Inflammatory macrophage treated with lipopolysaccharide for 4 hours (primary cell): ENCODE measurements at places on chromosomes 3 and 15.

DNA sequence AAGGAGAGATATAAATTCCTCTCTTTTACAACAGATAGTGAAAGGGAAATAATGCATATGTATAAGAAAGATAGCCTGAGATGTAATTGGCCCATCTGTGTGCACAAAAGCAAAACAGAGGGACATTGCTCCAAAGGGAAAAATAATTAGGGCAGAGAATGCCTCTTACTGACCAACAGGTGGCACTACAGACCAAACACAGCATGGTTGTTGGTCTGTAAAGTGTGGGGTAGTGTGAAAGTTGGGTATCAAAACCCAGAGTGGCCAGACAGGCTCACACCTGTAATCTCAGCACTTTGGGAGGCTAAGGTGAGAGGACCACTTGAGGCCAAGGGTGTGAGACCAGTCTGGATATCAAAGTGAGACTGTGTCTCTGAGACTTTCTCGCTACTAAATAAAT, 4.5 kb upstream of the TLNRD1 start:
- DNase-seq: peak; percentile 42

DNA sequence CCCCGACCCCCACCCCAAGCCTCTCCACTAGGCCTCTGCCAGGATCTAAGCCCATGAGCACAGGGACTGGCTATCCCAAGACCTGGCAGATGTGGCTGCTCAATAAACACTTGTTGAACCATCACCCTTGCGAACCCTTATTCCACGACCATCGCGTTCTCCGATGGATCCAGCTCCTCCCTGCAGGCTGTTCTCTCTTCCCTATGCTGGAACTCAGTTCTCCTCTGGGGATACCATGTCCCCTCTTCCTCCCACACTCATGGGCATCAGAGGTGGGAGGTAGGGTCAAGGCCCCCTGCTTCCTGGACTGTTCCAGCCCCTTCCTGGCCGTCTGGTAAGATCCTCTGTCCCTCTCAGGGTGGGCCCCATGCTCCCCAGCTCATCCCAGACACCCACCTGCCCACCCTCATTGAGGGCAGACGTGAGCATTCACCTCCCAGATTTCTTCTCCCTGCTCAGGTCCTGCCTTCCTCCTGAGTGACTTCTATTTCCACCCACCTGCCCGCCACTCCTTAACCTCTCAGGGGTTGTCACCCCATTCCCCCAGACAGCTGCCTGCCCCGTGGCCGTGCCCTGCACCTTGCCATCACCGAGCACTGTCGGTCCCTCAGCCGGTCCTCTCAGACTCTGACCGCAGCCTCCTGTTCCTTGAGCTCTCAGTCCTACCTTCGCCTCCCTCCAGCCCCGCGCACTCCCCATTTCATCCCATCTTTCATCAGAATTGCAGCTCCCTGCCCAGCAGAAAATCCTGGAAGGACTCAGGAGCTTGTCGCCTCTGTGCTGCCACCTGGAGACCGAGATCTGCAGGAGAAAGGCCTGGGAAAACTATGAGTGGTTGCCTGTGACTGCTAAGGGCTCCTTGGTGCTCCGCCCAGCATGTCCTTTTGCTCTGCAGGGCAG, 42.0 kb downstream of the PML start:
- no peak for DNase-seq

- no peak for DNase-seq
Observed at GRCh38 chr3:149560001-149560400, 85.5 kb downstream of the TM4SF4 start.

- DNase-seq: no peak
Observed at GRCh38 chr3:30186741-30187219, 419.6 kb upstream of the TGFBR2 start.

- peak; percentile 71 for DNase-seq
Observed at GRCh38 chr3:101513419-101513986, 491 bp upstream of the SENP7 start.

- DNase-seq: no peak
Observed at GRCh38 chr3:151201051-151201730, 1.8 kb downstream of the GPR171 start.

DNA sequence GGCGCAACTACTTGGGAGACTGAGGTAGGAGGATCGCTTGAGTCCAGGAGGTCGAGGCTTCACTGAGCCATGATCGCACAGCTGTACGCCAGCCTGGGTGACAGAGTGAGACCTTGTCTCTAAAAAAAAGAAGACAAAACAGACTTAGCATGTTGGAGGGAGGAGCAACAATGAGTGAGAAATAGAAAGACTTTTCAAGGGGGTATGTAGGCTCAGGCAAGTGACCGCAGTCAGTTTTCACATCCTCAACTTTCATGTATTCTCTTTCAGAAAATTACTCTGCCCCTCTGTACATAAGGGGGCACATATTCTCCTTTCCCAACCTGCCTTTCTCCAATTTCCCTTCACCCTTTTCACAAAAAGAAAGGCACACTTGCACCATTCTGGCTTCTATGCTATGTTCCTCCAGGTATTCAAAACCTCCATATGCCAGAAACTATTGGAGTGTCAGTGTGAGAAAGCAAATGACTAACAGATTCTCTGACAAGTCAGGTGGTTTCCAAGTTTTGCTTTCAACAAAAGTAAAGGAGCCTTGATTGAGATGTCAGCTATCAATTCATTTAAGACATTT, 7.6 kb downstream of the NSUN3 start:
- no peak for DNase-seq

GRCh38 chr15:35305946-35306345, 220.9 kb upstream of the NANOGP8 start:
- DNase-seq: no peak

- no peak for DNase-seq
Observed at GRCh38 chr3:169662843-169663160, 710 bp downstream of the MECOM start.

GRCh38 chr15:81002009-81002330, 1.2 kb downstream of the TLNRD1 start:
- no peak for DNase-seq

GRCh38 chr15:61467823-61468222, 238.7 kb upstream of the RORA start:
- no peak for DNase-seq

DNA sequence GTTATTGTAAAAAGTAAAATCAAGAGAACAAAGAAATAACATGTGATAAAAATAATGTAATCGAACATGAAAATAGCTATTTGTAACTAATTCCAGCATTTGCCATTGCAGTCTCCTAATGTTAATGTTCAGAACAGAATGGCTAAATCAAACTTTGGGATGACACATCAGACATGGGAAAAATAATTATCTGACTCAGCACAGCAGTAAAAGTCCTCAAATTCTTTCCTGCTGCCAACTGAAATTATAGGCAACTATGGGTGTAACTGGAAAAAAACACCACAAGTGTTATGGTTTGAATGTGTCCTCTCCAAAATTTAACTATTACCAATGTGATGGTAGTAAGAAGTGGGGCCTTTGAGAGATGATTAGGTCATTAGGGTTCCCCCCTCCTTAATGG, 446.7 kb downstream of the C3orf38 start:
- DNase-seq: no peak

- DNase-seq: no peak
Observed at GRCh38 chr3:153669527-153669926, 451.7 kb upstream of the ARHGEF26 start.

- no peak for DNase-seq
Observed at GRCh38 chr3:71497367-71497897, 86.1 kb downstream of the FOXP1 start.

DNA sequence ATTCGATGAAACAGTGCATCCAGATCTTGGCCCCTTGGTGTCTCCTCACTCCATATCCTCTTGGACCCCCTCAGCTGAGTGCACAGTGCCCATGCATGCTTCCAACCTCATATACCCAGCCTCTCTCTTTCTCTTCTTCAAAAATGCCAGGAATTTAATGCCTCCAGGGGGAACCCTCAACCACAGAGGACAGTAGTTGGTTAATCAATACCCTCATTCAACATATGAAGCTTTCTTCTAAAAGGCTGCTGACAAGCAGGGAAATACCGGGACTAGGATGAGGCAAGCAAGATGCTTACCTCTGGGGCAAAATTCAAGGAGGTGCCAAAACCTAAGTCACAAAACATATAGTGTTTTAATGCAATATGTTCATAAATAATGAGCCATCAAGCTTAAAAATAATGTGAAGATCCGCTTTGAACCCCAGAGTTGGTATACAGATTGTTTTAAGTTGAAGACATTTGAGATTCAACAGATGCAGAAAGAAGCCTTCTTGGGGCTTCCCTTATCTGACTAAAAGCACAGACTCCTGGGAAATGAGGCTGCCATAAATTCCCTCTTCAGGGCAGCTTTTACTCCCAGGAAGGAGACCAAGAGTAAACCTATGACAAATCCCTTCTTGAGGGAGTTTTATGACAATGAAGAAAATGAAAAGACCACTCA, 48.2 kb upstream of the FHIT start:
- no peak for DNase-seq

DNA sequence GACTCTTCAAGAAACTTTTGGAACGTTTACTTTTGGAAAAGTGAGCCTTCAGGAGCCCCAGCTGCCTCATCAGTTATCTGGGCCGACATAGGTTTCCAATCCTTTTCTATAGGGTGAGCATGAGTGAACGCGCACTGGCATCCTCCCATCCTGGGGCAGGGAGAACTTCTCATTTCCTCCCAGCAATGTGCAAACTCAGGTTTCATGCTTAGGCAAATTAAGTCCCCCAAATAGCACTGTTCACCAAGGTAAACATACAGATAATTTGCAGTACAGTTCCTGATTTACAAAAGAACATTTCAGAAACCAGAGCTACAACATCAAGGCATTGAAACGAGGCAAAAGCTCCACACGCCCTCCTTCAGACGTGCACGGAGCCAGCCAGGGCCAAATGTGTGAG, 333.5 kb upstream of the NR2E3 start:
- no peak for DNase-seq

- no peak for DNase-seq
Observed at GRCh38 chr3:65614585-65614984, 424.1 kb downstream of the MAGI1 start.

DNA sequence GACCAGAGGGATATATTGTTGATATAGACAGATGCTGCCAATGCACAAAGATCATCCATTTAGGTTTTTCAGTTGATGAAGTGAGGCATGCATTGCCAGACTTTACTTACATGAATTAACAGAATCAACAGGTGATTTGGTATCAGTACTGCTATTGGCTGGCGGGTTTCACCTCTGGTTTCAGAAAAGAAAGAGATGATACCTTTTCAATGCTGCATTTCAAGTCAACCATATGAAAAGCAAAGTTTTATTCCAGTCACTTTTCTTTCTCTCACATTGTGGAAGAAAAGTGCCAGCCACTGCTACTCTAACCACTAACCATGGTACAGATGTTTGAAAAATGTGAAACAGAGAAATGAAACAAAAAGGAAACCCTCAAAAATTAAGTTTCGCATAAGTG, 289.1 kb downstream of the TIGIT start:
- DNase-seq: no peak

GRCh38 chr3:187166750-187167149, 27.5 kb upstream of the RPL39L start:
- DNase-seq: no peak

GRCh38 chr3:69033470-69033869, 18.7 kb downstream of the TMF1 start:
- DNase-seq: peak; percentile 97

DNA sequence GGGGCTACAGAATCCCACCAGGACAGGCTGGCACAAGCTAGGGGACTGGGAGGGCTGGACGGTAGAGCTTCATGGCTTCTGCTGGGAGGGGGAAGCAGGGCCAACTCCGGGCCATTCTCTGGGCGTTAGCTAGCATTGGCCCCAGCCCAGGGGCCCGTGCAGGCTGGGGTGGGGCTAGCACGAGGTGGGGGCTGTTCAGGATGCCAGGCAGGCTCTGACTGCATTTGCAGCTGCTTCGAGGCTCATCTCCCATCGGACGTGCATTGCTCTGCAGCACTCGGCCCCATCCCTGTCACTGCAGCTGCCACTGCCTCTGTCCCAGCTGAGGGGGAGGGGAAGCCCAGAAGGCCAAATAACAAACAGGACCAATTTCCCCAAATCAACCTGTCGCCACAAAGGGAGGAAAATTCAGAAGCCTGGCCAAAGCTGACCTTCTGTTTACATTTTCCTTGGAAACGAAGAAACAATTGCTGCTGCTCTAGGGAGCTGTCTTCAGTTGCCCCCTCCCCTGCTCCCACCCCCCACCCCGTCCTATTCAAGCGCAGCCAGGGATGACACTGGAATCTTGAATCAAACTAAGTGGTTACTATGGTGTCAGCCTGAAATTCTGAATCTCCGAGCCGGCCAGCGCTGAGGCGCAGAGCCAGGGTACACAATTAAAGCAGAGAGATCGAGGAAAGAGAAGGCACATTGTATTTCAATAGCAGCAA, 138.8 kb upstream of the PRR20G start:
- no peak for DNase-seq

DNA sequence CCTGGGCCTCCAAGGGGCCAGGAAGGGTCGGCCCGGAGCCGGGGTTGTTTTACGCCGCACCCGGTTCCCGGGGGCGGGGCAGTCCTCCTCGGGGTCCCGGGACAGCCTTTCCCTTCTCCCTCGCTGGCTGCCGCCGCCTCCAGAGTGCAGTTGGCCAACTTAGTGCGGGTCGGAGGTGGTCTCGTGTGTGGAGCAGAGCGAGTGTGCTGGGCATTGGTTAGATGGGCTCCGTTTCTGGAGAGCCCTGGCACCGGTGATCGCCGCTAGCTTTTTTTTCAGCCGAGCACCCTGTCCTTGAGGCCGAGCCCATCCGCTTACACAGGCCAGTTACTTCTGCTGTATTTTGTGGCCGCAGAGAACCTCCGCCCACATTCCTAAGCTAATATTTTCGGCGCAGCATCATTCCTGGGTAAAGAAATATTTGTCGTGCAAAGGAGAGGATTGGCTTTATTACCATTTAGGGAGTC, 585 bp downstream of the KIF23 start:
- DNase-seq: peak; percentile 52

GRCh38 chr3:12966847-12967605, 106.2 kb downstream of the IQSEC1 start:
- DNase-seq: no peak

GRCh38 chr15:37758412-37758811, 176.0 kb upstream of the TMCO5A start:
- no peak for DNase-seq

DNA sequence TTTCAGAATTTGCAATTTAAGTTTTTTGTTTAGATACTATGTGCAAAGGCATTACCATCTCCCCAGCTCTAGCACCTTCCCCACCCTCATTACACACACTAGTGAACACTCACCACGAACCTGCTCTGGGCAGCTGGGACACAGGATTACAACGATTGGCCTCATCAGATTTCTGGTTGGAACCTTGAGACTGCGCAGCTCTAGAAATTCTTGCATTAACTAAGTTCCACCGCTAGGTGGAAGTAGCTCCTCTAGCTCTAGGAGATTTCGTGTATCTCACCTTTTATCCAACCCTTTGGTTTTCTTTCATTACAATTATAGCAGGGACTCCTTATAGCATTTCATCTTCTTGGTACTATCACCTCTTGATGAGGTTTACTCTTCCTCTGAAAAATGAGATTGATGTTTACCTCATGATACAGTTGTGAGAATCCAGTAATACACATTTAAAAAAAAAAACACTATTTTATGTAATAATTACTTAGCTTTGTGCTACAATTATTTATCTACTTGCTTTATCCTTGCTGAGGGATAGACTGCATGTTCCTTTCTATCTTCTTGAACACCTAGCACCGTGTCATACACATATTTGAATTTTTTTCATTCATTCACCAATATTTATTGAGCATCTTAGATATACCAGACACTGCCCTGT, 28.7 kb upstream of the PLOD2 start:
- DNase-seq: peak; percentile 55

GRCh38 chr3:38601956-38602550, 47.4 kb downstream of the SCN5A start:
- no peak for DNase-seq

- DNase-seq: peak; percentile 49
Observed at GRCh38 chr3:51670053-51670822, 814 bp upstream of the TEX264 start.
